ENCODE measurements at places on chromosomes 12 and 14. TPM values are rescaled to one million over a fixed set of nuclear protein-coding genes. Genes with fewer than 3 reads are reported as not detected.

CLEC4A gene
- not detected for total RNA-seq

VWF gene
- total RNA-seq = 51.3 TPM

TAS2R43 gene
- 8.4 TPM for total RNA-seq

FAM186B gene
- 0.18 TPM for total RNA-seq

TMEM179 gene
- not detected for total RNA-seq

DNA sequence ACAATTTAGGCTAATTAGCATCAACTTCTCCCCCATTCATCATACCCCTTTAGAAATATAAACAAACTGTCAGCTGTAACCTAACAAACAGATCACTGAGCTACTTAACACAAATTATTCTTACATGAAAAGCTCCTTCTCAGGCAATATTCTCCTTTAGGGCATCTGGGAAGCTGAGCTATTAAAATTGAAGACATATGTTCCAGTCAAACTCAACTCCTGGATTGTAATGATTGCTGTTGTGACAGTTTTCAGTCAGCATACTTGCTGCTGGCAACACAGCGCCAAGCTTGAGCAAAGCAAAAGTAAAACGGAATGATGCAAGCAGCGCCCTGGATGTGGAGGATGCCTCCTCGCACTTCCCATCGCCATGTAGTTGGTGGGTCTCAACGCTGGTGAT is 82.4 kb downstream of the SLC25A21 start:
- DNase-seq = no peak
- H3K27ac ChIP-seq = no peak overlapping the region
- no peaks in the 10 kb centered on the region for H3K36me3 ChIP-seq
- no peaks in the 10 kb centered on the region for H3K4me1 ChIP-seq

GRCh38 chr12:122021193-122021821 is 377 bp upstream of the BCL7A start:
- peak overlapping the region; percentile 83 for H3K4me3 ChIP-seq
- H3K27ac ChIP-seq = peak overlapping the region; percentile 85
- DNase-seq = peak; percentile 65
- no peaks in the 10 kb centered on the region for H3K36me3 ChIP-seq
- peaks cover 14% of the 10 kb centered on the region for H3K4me1 ChIP-seq
- H3K27me3 ChIP-seq = peaks cover 20% of the 10 kb centered on the region

GRCh38 chr12:57450057-57450456 is 5.0 kb upstream of the INHBE start:
- H3K27ac ChIP-seq = no peak overlapping the region
- H3K27me3 ChIP-seq = no peaks in the 10 kb centered on the region
- H3K4me3 ChIP-seq = no peak overlapping the region
- H3K4me1 ChIP-seq = no peaks in the 10 kb centered on the region

DNA sequence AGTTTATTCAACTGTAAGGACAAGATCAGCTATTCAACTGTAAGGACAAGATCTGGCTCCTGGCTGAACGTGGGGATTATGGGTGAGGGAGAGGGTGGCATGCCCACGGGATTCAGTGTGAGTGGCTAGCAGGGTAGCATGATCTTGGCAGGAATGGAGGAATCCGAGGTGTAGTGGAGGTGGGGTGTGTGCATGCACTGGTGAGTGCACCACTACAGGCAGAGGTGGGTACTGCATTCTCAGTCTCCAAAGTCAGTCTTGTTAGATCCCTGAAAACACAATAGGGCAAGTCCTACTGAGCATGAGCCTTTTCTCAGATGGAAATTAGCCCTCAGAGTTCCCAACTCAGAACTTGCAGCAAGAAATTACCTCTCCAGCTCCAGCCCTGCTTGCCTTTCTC is 32.2 kb upstream of the DCD start:
- no peak overlapping the region for H3K27ac ChIP-seq
- H3K4me3 ChIP-seq = no peak overlapping the region
- H3K4me1 ChIP-seq = peaks cover 13% of the 10 kb centered on the region
- no peaks in the 10 kb centered on the region for H3K36me3 ChIP-seq
- peak; percentile 20 for DNase-seq

- H3K4me3 ChIP-seq = no peak overlapping the region
- H3K36me3 ChIP-seq = no peaks in the 10 kb centered on the region
- no peaks in the 10 kb centered on the region for H3K4me1 ChIP-seq
- no peak overlapping the region for H3K27ac ChIP-seq
- no peaks in the 10 kb centered on the region for H3K27me3 ChIP-seq
These were observed 31.7 kb downstream of the ANO4 start for GRCh38 chr12:100826323-100826722.

GRCh38 chr14:28635387-28635786 is 131.2 kb upstream of the FOXG1 start:
- no peaks in the 10 kb centered on the region for H3K27me3 ChIP-seq
- no peak overlapping the region for H3K27ac ChIP-seq
- no peaks in the 10 kb centered on the region for H3K36me3 ChIP-seq
- no peak overlapping the region for H3K4me3 ChIP-seq
- no peaks in the 10 kb centered on the region for H3K4me1 ChIP-seq

- peak; percentile 81 for DNase-seq
- no peaks in the 10 kb centered on the region for H3K36me3 ChIP-seq
- H3K27ac ChIP-seq = peak overlapping the region; percentile 77
- H3K4me3 ChIP-seq = no peak overlapping the region
These were observed 20.2 kb upstream of the PPP1R13B start for GRCh38 chr14:103867523-103867953.

- H3K27me3 ChIP-seq = no peaks in the 10 kb centered on the region
- H3K36me3 ChIP-seq = no peaks in the 10 kb centered on the region
These were observed 172.2 kb upstream of the ATP2B1 start for GRCh38 chr12:89880690-89881350.

DNA sequence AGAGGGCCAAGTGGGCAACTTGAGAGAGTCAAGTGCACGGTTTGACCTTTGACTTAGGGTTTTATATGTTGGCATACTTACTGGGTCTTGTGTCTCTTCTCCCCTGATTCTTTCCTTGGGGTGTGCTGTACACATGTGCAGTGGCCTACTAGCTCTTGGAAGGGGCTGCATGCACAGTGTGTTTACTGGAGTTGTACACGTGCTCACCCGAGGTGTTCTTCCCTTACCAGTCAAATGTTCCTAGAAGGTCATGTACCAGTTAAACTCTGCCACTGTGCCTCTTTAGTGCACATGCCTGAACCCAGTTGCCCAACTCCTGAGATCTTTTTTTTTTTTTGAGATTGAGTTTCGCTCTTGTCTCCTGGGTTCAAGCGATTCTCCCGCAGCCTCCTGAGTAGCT is 9.2 kb upstream of the DTD2 start:
- H3K4me1 ChIP-seq = no peaks in the 10 kb centered on the region
- DNase-seq = no peak
- H3K27me3 ChIP-seq = no peaks in the 10 kb centered on the region
- no peak overlapping the region for H3K27ac ChIP-seq
- no peaks in the 10 kb centered on the region for H3K36me3 ChIP-seq

GRCh38 chr12:48078901-48079300 is 27.0 kb downstream of the SENP1 start:
- H3K36me3 ChIP-seq = peaks cover 65% of the 10 kb centered on the region
- H3K4me3 ChIP-seq = no peak overlapping the region
- no peak overlapping the region for H3K27ac ChIP-seq
- H3K27me3 ChIP-seq = no peaks in the 10 kb centered on the region
- DNase-seq = no peak

DNA sequence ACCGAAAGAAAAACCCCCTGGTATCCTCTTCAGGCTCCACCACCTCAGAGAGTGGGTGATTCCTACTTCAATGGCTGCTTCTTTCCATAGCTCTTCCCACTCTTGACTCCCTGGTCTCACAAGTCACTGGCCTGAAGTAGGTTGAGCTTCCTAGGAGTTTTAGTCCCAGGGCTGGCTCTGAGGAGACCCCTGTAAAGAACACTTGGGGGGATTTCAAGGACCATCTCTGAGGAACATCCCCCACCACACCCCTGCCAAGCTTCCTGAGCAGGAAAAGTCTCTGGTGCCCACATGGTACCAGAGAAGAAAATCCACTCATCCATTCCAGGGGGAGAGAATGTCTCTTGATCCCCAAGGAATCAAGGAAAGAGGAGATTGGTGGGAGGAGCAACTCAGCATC is 25.7 kb downstream of the PHETA1 start:
- H3K36me3 ChIP-seq = no peaks in the 10 kb centered on the region
- no peak overlapping the region for H3K4me3 ChIP-seq
- no peaks in the 10 kb centered on the region for H3K27me3 ChIP-seq
- H3K4me1 ChIP-seq = peaks cover 11% of the 10 kb centered on the region
- no peak for DNase-seq

GRCh38 chr12:131930510-131930909 is 1.4 kb downstream of the PUS1 start:
- peaks cover 50% of the 10 kb centered on the region for H3K36me3 ChIP-seq
- H3K27me3 ChIP-seq = no peaks in the 10 kb centered on the region
- H3K4me3 ChIP-seq = peak overlapping the region; percentile 97
- no peak overlapping the region for H3K27ac ChIP-seq
- no peak for DNase-seq
- H3K4me1 ChIP-seq = peaks cover 30% of the 10 kb centered on the region

GRCh38 chr14:103111232-103111868 is 11.9 kb upstream of the TNFAIP2 start:
- peak overlapping the region; percentile 65 for H3K27ac ChIP-seq
- H3K27me3 ChIP-seq = no peaks in the 10 kb centered on the region
- peaks cover 57% of the 10 kb centered on the region for H3K4me1 ChIP-seq
- no peaks in the 10 kb centered on the region for H3K36me3 ChIP-seq

DNA sequence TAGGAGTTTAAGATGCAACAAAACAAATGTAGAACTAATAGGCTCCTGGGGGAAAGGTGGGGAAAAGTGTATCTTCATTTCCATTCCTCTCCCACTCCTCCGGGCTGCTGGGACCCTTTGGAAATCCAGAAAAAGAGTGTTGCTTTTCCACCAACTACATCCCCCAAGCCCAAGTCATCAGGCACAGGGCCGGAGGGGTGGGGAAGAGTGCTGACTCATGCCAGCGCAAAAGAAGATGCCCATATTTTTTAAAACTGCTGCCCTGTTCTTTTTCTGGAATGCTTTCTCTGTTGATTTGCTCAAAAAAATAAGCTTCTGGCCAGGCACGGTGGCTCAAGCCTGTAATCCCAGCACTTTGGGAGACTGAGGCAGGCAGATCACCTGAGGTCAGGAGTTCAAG is 70.9 kb downstream of the TBK1 start:
- H3K4me1 ChIP-seq = no peaks in the 10 kb centered on the region
- H3K4me3 ChIP-seq = no peak overlapping the region
- H3K27ac ChIP-seq = no peak overlapping the region
- no peak for DNase-seq
- no peaks in the 10 kb centered on the region for H3K36me3 ChIP-seq

- peaks cover 7% of the 10 kb centered on the region for H3K4me1 ChIP-seq
- no peak overlapping the region for H3K4me3 ChIP-seq
- H3K27ac ChIP-seq = no peak overlapping the region
- no peak for DNase-seq
- no peaks in the 10 kb centered on the region for H3K27me3 ChIP-seq
These were observed 13.8 kb downstream of the GPR132 start for GRCh38 chr14:105051182-105052109.

GRCh38 chr12:66739940-66740651 is 61.2 kb upstream of the GRIP1 start:
- no peaks in the 10 kb centered on the region for H3K4me1 ChIP-seq
- DNase-seq = peak; percentile 31
- H3K27ac ChIP-seq = no peak overlapping the region
- no peak overlapping the region for H3K4me3 ChIP-seq

DNA sequence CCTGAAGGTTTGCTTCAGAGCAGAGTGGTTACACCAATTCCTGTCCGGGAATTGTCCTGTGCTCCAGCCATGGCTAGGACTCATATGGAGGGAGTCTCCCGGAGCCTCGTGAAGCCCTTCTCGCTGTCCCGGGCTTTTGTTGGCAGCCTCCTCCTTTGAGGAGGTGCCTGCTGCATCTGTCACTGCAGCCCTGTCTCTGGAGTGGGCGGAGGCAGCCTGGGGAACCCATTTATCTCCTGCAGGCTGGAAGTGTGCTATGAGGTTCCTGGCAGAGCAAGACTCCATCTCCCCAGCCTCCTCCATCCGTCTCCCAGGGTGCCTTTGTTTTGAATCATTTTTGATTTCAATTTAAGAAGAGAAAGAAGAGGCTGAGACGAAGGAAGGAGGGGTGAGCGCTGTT is 355.3 kb downstream of the GLT1D1 start:
- no peaks in the 10 kb centered on the region for H3K27me3 ChIP-seq
- no peak for DNase-seq

GRCh38 chr14:32396885-32397284 is 67.8 kb downstream of the AKAP6 start:
- H3K4me3 ChIP-seq = no peak overlapping the region
- DNase-seq = no peak
- no peaks in the 10 kb centered on the region for H3K27me3 ChIP-seq
- peaks cover 9% of the 10 kb centered on the region for H3K4me1 ChIP-seq

DNA sequence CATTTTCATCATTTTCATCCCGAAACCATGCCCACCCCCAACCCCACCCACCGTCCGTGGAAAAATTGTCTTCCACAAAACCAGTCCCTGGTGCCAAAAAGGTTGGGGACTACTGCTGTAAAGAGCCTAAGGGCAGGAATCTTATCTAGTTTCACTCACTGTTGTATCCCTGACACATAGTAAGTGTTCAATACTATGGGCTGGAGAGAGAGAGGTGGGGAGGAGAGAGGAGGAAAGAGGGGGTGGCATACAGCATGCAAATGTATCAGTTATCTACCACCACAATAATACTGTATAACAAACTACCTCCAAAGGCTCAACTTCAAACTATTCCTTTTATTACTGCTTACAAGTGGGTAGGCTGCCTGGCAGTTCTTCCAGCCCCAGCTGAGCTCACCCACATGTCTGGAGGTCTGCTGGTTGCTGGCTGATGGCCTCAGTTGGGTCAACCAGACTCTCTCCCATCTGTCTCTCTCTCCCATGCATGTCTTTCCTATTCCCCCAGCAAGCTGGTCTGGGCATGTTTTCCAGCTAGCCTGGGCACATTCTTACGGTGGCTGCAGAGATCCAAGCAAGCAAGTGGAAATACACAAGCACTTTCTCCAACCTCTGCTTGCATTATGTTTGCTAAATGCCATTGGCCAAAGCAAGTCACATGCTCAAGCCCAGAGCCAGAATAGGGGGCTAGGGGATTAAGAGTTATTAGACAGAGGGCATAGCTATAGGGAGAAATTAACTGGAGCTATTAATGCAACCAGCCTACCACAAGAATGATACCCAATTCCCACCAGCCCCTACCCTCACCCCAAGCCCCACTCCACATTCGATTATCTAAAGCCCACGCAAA is 31.6 kb upstream of the FICD start:
- no peaks in the 10 kb centered on the region for H3K36me3 ChIP-seq
- no peak overlapping the region for H3K4me3 ChIP-seq
- H3K27ac ChIP-seq = no peak overlapping the region
- no peak for DNase-seq
- H3K27me3 ChIP-seq = peaks cover 24% of the 10 kb centered on the region
- no peaks in the 10 kb centered on the region for H3K4me1 ChIP-seq

DNA sequence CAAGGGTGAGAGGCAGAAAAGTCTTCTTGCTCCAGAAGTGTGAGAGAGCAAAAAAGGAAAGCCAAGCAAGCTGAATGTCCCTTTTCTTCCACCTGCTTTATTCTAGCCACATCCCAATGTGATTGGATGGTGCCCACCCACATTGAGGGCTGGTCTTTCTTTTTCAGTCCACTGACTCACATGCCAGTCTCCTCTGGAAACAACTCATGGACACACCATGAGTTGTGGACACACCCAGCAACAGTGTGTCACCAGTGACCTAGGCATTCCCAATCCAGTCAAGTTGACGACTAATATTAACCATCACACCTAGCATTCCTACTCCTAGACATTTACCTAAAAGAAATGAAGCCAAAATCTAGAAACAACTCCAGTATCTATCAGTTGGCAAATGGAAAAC is 7.2 kb upstream of the DICER1 start:
- H3K4me3 ChIP-seq = no peak overlapping the region
- no peaks in the 10 kb centered on the region for H3K27me3 ChIP-seq
- DNase-seq = no peak
- H3K4me1 ChIP-seq = peaks cover 2% of the 10 kb centered on the region
